ENCODE measurements at places on chromosomes 13 and 19.

DNA sequence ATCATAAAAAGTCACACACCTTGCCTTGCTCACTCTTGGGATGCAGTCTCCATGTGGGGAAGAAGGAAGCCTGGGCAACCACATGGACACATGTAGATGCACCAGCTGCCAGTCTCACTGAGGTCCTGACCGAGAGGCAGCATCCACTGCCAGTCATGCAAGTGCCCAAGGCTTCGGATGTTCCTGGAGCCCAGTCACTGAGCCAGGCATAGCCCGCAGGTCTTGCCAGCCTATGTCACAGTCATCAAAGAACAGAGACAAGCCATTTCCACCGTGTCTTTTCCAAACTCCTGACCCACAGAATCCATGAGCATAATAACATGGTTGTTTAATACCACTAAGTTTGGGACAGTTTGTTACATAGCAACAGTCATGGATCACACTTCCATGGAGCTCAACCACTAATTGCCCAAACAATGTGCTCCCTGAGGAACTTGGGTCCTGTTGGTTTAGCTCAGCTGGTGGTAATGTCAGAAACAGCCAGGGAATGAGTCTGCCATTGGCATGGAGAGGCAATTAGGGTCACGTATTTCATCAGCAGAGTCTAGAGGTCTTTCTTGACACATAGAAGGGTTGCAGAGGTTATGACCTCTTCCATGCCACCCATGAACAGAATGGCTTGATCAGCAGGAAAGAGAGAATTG is 21.5 kb downstream of the STARD13 start:
- DNase-seq, result no peak

DNA sequence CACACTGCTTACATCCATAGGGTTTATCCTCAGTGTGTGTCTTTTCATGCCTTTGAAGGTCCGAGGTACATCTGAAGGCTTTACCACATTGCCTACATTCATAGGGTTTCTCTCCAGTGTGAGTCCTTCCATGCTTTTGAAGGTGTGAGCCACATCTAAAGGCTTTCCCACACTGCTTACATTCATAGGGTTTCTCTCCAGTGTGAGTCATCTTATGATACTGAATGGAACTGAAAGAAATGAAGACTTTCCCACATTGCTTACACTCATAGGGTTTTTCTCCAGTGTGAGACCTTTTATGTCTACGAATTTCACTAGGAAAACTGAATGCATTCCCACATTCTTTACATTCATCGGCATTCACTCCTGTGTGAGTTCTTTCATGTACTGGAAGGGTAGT is 7.1 kb downstream of the ZNF20 start:
- no peak for DNase-seq

- peak; percentile 64 for DNase-seq
These were observed 3.6 kb upstream of the KCNN4 start for GRCh38 chr19:43784241-43784980.

DNA sequence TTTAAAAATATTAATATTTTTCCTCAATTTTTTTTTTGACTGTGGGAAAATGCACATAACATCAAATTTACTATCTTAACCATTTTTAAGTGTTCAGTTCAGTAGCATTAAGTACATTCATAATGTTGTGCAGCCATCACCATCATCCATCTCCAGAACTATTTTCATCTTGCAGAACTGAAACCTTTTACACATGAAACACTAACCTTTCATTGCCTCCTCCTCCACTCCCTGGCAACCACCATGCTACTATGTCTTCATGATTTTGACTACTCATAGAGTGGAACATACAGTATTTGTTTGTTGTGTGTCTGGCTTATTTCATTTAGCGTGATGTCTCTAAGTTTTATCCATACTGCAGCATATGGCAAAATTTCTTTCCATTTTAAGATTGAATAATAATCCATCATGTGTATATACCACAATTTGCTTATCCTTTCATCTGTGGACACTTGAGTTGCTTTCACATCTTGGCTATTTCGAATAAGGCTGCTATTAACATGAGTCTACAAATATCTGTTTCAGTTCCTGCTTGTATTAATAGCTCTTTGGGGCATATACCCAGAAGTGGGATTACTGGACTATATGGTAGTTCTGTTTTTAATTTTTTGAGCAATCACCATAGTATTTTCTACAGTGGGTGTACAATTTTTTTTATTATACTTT is 376.4 kb downstream of the MTUS2 start:
- no peak for DNase-seq

DNA sequence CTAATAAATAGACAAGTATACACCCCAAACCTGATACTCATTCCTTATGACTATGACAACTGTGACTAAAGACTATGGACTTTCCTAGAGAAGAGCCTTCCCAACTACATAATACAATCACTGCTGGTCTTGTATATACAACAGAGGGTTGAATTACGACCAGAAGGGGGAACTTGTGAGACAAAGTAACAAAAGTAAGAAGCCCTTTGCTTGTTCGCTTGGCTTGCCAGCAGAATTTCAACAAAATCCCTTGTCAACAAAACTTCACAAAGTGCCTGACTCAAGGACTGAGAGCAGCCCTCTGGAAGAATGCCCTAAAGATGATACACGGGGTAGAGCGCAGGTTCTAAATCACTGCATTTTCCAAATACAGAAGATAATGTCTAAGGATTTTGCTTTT is 99.4 kb downstream of the WASF3 start:
- peak; percentile 47 for DNase-seq

GRCh38 chr19:400976-401865 is 7.7 kb downstream of the C2CD4C start:
- DNase-seq, result no peak

- DNase-seq, result no peak
These were observed 64.3 kb downstream of the SPRY2 start for GRCh38 chr13:80276371-80277289.

DNA sequence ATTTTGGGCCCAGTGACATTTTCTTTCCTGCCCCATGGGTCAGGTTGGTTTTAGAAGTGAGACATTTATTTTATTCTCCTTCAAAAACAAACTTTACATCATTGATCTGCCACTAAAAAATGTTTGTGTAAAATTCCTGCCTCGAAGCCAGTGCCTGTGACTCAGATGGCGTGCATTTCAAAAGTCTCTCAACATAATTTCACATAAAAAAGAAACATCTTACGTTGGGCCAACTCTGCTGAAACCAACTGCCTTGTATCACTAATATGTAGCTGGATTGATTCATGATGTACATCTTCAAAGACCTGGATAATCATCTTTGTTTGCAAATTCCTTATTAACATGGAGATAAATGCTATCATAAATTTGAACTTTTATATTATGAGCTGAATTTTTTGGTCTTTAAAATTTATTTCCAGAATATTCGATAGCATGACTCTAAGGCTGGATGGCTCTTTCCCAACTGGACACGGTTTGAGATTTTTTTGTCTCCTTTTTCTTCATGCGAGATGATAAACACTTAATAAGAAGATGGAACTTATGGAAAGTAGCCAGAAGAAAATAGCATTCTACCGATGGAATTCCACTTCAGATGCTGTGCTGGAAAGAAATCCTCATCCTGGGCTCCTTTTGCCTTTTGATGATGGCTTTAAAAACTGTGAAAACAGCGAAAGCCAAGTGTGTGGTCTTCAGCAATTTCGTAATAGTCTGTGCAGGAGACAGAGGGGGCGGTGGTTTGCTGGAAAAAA is 420.5 kb downstream of the FGF9 start:
- DNase-seq, result peak; percentile 3

DNA sequence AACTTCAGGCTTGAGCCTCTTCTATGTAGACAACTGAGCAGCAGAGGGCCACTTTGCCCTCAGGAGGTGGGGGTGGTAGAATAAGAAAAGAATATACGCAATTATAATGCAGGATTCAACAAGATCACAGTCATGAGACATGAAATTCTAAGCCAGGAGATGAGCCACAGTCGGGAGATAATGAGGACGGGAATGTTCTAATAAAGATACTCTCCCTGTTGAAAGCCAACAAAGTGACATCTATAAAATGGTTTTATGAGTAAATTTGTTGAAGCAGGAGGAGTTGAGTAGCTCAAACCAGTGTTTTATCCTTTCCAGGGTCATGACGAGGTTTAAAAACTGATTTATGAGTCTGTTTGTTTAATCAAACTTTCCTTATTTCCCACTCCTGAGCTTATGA is 152.0 kb upstream of the SERP2 start:
- no peak for DNase-seq

- DNase-seq, result no peak
These were observed 5.6 kb upstream of the TM9SF2 start for GRCh38 chr13:99495466-99496183.

- no peak for DNase-seq
These were observed 130.1 kb upstream of the ZNF91 start for GRCh38 chr19:23525276-23525852.

DNA sequence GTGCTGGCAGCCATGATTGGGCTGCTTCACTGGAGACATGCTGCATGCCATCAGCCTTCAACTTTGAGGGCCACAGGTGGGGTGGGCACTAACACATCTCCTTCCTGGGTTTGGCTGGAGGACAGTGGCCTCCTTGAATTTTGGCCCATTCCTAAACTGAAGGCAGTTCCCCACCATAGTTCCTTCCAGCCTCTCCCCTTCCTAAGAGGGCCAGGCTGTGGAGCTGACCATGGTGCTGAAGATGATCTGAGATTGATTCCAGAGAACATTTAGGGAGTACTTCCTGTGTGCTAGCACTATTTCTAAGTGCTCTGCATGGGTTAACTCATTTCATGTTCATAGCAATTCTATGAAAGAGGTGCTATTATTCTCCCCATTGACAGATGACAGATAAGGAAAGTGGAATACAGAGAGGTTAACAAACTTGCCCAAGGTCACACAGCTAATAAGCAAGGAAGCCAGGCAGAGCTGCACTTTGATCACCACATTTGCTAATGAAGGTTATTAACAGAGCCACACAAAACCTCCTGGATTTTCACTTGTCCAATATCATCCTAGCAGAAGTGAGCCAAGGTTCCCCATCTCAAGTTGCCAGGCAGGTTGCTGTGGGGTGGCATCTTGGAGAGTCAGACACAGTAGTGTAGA is 175.3 kb downstream of the ZIC5 start:
- peak; percentile 75 for DNase-seq

DNA sequence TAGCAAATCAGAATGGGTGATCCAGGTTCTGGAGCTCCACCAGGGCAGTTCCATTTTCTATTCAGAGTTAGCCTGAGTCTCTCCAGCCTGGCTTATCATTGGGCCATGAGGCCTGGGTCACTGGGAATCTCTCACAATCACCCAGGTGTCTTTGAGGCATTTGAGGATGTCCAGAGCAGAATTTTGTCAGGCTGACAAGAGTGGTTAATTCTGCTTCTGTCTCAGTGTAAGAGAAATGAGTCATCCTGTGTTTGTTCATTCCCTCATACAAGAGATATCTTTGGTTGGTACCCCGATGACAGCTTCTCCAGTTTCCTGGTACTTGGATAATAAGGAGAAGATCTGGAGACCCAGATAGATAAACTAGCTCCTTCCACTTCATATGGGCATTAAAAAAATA is 10.4 kb downstream of the ZNF93 start:
- no peak for DNase-seq

GRCh38 chr13:91168386-91168711 is 179.1 kb upstream of the MIR17HG start:
- no peak for DNase-seq

GRCh38 chr19:14369399-14370168 is 11.7 kb upstream of the ADGRE5 start:
- DNase-seq, result peak; percentile 63

GRCh38 chr19:711254-711653 is 2.5 kb downstream of the PALM start:
- no peak for DNase-seq

GRCh38 chr13:104837756-104838155 is 1697.7 kb downstream of the EFNB2 start:
- peak; percentile 72 for DNase-seq

DNA sequence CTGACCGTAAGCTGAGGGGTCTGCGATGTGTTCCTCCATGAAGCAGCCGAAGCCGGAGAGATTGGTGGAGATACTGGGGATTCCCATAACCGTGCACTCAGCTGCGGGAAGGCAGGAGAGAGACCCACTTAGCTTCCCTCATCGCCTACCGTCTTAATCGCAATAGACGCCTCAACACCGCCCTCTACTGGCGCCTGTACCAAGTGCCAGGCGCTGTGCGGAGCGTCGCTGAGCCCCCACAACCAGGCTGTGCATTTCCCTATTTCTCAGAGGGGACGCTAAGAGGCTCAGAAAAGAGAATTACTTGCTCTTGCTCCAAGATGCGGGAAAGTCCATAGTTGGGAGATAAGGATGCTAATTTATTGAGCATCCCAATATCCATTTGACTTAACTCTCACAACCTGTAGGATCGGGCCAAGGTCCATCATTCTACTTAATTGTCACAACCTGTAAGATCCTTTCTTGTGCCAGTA is 5.8 kb downstream of the FTL start:
- DNase-seq, result peak; percentile 95

DNA sequence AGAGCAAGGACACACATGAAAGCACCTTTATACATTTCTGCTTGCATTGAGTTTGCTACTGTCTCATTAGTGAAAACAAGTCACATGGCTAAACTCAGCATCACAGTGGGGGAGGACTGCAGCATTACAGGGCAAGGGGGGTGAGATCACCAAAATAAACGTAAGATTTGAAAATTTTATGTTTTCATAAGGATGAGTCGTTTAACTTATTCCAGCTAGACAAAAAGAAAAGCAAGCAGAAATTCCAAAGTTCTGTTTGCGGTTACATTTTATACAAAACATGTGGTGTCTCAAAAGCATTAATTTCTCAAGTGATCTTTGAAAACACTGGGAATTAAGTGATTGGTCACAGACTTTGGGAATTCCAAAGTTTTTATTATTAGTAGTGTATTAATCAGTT is 261.4 kb upstream of the RXFP2 start:
- DNase-seq, result no peak

GRCh38 chr13:65540175-65540574 is 1690.0 kb downstream of the PCDH9 start:
- no peak for DNase-seq

DNA sequence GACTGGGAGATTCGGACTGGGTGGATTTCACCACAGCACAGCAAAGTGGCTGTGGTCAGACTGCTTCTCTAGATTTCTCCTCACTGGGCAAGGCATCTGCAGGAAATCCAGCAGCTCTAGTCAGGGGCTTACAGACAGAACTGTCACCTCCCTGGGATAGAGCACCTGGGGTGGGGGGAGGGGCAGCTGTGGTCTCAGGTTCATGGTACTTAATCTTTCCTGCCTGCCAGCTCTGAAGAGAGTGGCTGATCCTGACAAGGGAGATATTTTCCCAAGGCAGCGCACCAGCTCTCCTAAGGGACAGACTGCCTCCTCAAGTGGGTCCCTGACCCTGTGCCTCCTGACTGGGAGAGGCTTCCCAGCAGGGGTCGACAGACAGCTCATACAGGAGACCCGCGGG is 212.8 kb upstream of the KLF12 start:
- no peak for DNase-seq

DNA sequence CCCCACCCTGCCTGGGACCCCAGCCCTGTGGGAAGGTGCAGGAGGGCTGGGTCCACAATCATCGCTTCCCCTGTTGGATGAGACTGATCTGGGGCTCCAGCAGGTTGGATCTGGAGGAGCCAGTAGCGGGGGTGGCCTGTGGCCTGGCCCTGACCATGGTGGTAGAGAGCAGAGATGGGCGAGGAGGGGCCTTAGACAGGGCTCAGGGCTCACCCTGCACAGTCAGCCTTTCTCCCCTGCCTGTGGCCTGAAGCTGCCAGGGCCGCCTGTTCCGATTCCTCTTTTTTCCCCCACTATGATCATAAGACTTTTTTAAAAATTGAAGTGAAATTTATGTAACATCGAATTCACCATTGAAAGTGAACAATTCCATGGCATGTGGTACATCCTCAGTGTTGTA is 18.2 kb downstream of the SIN3B start:
- DNase-seq, result no peak

- no peak for DNase-seq
These were observed 12.2 kb upstream of the UBE2L5 start for GRCh38 chr13:30409886-30410704.

All from hematopoietic multipotent progenitor cell treated with erythropoietin and hydrocortisone succinate and interleukin-3 and kit ligand, for 4 days (in vitro differentiated cells).